Gastroesophageal sphincter (tissue), 4 donors: ENCODE measurements at places on chromosomes 6 and 20. TPM values are rescaled to one million over a fixed set of nuclear protein-coding genes. Genes with fewer than 3 reads are reported as not detected.

The OR2B6 gene
- not detected for total RNA-seq

The COL9A1 gene
- total RNA-seq: 0.81 TPM

The SLC22A7 gene
- not detected for total RNA-seq

The TINAG gene
- not detected for total RNA-seq

The UNC5CL gene
- 0.19 TPM for total RNA-seq

The PI3 gene
- 2.0 TPM for total RNA-seq

The XPO5 gene
- total RNA-seq: 20.1 TPM
